ENCODE measurements at places on chromosomes 1 and 21. TPM values are rescaled to one million over a fixed set of nuclear protein-coding genes. Genes with fewer than 3 reads are reported as not detected.

PAQR6 gene
- 2.1 TPM for total RNA-seq

HES5 gene
- not detected for total RNA-seq

KIF2C gene
- 0.81 TPM for total RNA-seq

TNFRSF4 gene
- total RNA-seq, result 2.4 TPM

COL6A1 gene
- total RNA-seq, result 15.2 TPM
